ENCODE measurements at places on chromosomes 2 and 18.

DNA sequence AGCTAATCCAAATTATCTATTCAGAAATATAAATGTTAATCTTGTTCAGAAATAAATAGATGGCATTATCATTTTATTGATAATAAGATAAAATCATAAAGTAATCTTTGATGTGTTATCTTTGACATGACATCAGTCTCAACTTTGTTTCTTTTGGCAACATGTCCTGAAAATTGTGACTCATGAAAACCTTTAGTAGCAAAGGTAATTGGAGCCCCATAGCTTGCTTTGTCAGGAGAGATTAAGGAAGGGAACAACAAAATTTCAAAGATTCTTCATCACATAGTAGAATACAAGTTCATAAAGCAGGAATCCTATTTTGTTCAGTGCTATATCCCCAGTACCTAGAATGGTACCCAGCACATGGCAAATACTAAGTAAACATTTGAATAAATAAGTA is 165.4 kb downstream of the KCNE4 start:
- DNase-seq = no peak

DNA sequence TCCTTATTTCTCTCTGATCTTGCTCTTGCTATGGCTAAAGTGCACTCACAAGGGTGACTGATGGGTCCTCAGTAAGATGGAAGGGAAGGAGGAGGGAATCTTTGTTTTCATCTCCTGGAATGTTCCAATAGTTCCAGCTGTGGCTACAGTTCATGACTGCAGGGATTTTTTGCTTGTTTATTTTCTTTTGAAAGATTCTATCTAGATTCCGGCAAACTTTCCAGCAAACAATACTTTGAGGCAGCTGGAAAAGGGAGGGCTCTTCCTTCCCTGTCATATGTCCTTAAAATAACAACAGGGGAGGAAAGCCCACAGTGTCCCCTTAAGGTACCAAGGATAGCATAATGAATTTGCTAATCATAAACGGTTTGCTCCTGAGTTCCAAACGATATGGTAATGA is 111.3 kb upstream of the SLC14A2 start:
- no peak for DNase-seq

DNA sequence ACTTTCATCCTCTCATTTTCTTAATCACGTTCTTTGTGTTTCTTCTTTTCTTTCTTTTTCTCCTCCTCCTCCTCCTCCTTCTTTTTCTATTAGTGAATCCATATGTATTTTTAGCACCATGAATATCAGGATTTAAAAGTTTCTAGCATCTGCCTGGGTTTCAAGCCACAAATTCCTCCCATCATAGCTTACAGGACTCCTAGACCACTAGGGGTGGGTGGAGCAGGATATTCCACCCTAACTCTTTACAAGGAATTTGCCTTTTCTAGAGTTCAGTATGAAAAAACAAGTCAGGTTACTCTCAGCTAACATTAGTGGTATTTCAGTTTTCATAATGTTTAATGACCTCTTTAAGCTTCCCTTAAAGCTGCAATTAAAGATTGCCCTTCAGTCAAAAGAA is 19.1 kb upstream of the LRRTM1 start:
- DNase-seq = no peak

DNA sequence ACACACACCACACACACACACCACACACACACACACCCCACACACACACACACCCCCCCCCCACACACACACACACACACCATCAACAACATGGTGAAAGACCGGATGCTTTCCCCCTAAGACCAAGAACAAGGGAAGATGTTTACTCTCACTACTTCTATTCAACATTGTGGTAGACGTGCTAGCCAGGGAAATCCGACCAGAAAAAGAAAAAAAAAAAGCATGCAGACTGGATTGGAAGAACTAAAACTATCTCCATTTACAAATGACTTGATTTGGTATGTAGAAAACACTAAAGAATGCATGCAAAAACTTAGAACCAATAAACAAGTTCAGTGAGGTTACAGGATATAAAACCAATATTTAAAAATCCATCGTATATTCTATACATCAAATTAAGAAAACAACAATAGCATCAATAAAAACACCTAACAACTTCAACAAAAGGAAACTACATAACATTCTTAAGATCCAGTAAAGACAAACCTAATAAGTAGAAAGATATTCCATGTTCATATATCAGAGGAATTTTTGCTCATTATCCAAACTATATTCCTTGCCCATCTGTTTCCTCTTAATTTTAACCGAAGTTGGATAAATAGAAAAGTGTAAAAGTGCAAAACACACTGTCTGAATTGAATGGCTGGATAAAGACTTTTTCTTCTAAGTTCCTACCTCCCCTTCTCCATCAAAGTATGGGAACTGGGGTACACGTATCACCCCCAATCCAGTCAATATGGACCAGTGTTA is 51.5 kb upstream of the RNU4ATAC start:
- no peak for DNase-seq

- no peak for DNase-seq
Observed at GRCh38 chr2:68931799-68932198, 20.9 kb downstream of the GKN2 start.

DNA sequence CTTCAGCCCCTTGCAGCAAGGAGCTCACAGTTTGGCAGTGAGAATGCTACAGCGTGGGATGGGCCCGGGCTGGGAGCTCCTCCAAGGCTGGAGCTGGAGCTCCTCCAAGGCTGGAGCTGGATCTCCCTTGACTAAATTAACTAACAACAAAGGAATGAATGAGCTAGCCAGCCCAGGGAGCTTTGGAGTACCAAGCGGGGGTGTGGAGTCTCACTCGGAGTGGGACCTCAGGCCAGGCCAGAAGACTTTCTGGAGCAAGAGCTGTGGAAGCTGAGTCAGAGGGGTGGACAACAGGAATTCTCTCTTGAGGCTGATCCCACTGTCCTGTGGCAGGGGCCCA is 244.7 kb upstream of the HS6ST1 start:
- no peak for DNase-seq

DNA sequence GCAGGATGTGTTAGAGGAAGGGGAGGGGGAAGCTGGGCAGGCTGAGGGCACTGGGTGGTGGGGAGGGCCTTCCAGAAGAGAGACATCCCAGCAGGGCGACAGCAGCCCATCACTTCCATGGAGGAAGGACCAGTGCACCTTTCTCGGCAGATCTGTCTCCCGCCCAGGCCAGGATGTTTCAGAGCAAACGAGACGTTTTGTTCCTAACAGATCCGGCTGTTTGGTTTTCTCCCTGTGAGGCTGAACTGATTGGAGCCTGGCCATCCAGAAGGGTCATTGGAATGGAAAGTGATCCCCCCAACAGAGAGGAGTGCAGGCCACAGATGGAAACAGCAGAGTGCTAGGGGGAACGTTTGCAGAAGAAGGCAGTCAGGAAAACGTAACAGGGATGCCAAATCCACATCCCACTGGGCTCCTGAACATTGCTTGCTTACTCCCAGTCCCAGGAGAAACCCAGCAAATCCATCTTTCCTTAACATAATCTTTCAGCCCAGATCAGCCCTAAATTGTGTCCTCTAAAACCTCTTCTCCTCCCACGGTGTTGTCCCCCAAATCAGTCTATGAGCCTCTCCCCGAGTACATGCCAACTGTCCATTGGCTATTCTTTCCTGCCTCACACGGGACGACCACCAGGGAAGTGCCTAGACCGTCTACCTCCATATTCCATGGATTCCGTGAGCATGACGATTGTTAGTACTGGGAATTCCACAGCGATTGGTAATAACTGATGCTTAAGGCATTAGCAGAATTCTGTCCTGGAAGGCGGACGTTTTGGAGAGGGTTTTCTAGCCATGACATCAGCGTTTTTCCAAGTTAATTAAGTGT is 126.8 kb downstream of the SEPTIN10 start:
- no peak for DNase-seq

DNA sequence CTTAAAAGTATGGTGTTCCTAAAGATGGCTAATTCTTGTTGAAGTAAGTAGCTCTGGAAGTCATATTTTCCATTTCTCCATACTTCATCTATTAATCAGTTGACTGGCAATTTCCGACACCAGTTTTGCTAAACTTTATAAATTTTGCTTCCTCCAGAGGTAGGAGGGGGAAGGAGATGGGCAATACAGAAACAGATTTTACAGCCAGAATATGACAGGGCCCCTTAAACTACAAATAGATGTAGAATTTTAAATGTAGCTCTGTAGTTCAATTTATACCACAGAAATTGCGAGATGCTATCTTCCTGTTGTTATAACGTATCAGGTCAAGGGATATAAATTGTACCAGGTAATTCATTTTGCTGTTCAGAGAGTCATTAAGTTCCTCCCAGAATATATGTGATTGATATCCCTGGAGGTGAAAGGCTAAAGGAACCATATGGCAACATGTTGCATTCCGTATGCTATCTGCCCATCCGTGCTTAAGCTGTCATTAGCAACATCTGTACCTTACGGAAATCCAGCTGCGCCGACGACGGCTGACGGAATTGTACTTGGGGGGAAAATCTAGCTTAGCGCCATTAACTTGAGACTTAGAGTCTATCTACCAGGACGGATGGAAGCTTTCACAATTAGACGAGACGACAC is 8.4 kb upstream of the NR4A2 start:
- peak; percentile 78 for DNase-seq

- DNase-seq = no peak
Observed at GRCh38 chr18:11714244-11714918, 25.3 kb downstream of the GNAL start.

- no peak for DNase-seq
Observed at GRCh38 chr18:9946831-9947230, 33.0 kb downstream of the VAPA start.

DNA sequence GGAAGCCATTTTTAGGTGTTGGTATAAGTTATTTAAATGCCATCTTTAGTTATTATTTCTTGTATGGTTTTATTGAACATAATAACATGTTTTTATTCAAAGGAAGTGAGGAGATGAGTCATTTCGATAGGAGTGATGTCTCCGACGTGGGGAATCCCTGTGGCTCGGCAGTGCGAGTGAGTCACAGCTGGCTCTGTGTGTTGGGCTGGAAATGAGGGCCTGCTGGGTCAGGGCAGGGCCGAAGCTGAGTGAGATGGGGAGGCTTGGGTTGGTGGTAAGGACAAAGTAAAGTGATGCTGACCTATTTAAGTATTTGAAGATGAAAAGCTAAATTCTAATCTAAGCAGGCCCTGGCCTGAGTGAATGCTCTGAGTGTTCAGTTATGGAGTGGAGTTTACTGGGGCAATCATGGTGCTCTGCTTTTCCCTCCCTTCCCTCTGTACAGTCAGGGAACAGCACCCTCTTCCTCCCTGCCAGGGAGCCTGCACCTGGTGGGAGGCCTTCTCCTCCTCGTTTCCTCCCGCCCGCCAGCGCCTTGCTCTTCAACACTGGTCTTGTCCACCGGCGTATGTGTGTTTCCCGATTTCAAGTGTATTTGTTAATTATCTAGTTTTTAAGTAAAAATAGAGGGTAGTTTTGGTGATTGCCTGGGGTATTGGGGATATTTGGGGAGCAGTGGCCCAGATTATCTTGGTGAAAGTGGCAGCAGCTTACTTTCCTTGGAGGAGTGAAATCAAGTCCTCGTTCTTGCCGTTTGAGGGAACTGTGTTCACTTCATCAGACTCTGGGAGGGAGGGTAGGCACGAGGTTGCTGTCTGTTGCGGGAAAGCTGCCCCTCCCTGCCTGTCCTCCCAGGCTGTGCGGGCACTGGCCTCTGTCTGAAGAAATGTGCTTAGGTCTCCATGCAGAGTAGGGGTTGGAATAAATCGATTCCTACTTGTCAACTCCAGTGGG is 157.0 kb downstream of the LDLRAD4 start:
- peak; percentile 92 for DNase-seq

GRCh38 chr2:101306410-101306809 is 2.1 kb downstream of the RNF149 start:
- peak; percentile 71 for DNase-seq

DNA sequence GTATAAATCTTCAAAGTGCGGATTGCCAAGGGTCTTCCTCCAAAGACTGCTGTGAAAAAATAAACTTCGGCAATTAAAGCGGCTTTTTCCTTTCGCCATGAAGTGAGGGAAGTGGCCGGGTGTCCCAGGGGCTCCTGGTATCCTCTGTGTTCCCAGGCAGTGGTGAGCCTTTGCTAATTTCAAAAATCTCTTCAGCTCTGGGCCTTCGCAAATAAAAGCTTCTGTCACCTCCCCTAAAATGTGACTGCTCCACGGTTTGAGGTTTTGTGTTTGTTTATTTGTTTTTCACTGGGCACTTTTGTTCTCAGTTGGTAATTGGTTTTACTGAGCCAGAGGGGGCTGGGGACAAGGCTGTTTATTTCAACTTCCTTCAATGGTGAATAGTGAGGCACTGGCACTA is 270.1 kb upstream of the POU3F3 start:
- DNase-seq = no peak

Data from activated effector memory CD4-positive, alpha-beta T cell treated with anti-CD3 and anti-CD28 coated beads, Interleukin-2, amount 50 U/mL, for 16 hours (primary cell).